Activated T-cell treated with anti-CD3 and anti-CD28 coated beads for 24 hours (primary cell): ENCODE measurements at places on chromosomes 12 and 14.

- no peak for DNase-seq
Measured at GRCh38 chr12:115450017-115450416, 766.0 kb upstream of the TBX3 start.

DNA sequence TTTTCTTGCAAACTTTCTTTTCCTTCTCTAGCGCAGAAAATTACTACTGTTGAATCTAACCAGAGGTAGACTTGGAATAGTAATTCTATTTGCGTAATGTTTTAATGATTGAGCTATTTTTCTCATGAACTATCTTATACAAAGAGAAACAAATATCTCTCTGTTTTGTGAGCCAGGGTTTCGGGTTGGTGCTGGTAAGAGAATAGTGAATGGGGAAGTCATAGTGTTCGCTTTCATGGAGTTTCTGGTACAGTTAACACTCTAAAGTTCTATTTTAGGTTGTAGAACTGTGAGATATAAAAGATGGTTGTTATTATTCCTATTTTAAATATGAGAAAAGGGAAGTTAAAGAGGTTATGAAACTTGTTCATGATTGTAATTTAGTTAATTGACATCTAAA lies 6.6 kb downstream of the CLEC1B start:
- no peak for DNase-seq

DNA sequence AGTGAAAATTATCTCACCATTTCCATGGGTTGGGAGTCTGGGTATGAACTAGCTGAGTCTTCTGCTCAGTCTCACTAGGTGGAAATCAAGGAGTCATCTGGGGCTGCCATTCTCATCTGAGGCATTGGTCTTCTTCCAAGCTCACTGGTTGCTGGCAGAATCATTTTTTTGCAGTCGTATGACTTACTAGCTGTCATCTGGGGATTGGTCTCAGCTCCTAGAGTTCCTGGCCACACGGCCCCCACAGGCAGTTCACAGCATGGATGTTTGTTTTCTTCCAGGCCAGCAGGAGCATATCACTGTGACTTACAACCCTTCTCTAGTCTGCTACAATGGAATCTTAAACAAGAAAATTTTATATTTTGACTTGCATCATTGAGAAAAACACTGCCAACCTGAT lies 18.6 kb upstream of the OR10AD1 start:
- DNase-seq, result no peak

DNA sequence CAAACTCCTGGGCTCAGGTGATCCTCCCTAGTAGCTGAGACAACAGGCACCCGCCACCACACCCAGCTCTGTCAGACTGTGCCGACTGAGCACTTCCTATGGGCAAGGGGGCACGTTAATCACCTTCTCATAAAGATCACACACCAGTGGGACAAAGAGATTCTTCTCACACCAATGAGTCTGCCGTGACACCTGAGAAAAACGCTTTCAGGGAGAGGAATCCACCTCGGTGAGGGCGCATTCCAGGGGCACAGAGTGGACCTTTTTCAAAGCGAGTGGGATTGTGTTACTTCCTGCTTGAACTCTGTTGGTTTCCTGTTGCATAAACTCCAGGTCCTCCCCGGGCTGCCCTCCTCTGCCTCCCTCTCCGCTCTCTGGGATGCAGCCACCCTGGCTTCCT lies 17.5 kb upstream of the SCARB1 start:
- DNase-seq, result no peak

- DNase-seq, result no peak
Measured at GRCh38 chr12:52605542-52605941, 4.3 kb upstream of the KRT72 start.

GRCh38 chr12:88408823-88409222 lies 171.4 kb downstream of the KITLG start:
- DNase-seq, result no peak

DNA sequence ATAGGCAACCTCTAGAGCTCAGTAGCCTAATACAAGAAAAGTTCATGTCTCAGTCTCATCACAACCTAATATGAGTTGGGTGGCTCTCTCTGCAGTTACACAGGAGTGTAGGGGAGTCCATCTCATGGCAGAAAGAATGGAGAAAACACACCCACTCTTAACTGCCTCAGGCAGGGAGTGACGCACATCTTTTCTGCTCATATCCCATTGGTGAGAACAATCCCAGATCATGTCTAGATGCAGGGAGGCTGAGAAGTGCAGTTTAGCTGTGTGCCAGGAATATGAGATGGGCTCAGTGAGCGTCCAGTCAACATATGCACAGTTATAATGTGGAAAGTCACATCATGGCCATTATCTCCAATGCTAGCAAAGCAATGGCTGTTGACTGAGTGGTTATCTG lies 59.3 kb upstream of the KCNA5 start:
- DNase-seq, result no peak

DNA sequence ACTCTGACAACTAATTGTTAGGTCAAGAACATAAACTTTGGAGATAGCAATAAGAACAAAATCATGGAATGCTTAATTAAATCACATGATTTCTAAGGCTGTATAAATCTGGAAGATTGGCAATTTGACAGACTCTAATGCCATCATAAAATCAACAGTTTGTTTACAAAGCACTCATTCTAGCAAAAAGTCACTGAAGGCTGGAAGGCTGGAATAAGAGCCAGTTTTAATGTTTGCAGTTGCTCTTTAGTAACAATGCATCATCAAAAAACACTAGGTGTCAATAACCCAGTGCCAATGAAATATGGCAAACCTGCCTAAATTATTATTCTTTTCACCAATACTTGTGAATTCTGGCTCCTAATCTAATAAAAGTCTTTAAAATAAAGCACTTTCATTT lies 65.0 kb downstream of the NUMB start:
- no peak for DNase-seq

DNA sequence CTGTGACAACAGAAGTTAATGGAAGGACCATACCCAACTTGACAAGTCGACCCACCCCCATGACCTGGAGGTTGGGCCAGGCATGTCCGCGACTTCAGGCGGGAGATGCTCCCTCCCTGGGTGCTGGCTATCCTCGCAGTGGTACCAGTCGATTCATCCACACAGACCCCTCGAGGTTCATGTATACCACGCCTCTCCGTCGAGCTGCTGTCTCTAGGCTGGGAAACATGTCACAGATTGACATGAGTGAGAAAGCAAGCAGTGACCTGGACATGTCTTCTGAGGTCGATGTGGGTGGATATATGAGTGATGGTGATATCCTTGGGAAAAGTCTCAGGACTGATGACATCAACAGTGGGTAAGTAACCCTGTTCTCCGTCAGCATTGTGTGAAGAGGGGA lies 220.1 kb downstream of the NAV3 start:
- DNase-seq, result no peak

DNA sequence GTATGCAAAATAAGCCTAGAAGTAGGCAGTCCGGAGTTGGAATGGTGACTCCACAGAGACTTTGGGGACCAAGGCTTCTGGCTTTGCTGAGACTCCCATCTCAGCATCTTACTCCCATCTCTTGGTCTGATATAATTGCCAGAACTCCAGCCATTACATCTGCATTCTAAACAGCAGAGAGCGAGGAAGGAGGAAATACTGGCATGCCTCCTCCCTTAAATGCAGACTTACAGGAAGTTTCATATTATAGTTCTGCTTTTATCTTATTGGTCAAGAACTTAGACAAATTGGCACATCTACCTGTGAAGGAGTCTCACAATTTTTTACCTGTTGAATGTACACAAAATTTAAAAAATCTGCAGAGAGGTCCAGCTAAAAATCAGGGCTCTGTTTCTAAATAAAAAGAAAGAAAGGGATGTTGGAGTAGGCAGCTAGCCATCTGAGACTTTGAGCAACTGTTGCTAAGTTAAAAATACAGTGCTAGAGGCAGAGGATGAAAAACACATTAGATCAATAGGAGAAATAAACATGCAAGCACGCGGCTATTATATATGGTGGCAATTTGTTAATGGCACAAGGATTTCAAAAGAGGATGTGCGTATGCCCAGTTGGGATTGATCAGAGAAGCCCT lies 209.9 kb upstream of the HMGA2 start:
- no peak for DNase-seq

- no peak for DNase-seq
Measured at GRCh38 chr12:18953505-18953904, 176.0 kb upstream of the PLEKHA5 start.

- no peak for DNase-seq
Measured at GRCh38 chr12:122333142-122334087, 67.1 kb upstream of the VPS33A start.

DNA sequence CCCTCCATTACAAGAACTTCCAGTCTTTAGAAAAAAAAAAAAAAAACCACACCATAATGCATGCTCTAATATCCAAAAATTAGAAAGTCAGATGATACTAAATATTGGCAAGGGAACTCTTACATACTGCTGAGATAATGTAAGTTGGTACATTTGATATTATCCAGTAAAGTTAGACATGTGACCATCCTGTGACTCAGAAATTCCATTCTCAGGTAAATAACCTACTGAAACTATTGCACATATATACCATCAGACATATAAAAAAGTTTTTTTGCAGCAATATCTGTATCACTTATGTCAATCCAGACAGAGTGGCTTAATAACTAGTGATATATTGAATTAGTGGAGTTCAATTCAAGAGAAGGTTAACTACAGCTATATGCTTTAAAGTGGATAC lies 63.5 kb downstream of the KITLG start:
- DNase-seq, result no peak

DNA sequence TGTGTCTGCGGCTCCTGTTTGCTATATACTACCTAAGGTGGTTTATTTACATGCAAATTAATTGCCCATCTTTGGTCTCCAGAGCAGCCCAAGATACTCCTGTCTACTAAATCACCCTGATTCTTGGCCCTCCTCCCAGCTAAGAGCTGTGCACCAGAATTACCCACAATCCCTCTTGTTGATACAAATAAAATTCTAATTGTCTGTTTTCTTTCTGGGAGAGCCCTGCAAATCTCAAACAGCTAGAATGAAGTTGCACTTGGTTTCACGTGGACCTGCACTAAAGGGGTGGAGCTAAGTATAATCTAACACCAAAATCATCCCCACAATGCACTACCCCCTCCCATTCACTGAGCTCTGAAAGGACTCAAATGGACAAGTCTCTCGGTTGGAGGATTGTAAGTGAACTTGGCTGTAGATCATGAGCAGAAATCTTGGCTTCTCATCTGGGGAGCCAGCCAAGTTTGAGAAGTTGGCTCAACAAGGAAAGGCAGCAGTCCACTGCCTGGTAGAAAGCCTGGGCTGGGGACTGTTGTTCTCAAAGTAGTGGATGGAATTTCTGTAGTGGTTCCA lies 6.6 kb downstream of the MAX start:
- no peak for DNase-seq

DNA sequence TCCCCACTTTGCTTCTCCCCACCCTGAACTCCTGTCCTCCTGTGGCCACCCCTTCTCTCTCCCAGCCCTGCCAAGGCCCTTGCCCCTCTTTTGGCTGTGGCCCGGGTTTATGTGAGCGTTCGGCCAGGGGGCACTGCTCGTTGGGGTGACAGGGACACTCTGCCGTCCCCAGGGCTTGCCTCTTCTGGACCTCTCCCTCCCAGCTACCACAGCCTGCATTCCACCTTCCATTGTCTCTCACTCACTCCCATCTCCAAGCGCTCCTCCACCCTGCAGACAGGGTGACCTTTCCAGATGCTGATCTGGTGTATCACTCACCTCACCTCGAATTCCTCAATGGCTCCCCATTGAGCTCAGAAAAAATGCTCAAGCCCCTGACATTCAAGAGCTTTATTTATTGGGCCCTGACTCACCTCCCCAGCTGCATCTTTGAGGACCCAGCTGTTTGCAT lies 1.4 kb downstream of the SERPINA9 start:
- DNase-seq, result no peak
